ENCODE measurements at places on chromosomes 3 and 15. TPM values are rescaled to one million over a fixed set of nuclear protein-coding genes. Genes with fewer than 3 reads are reported as not detected.
A peak's percentile ranks its signal among the peaks of the same experiment; 100 is the strongest.

Gene CLDN1
- 0.61 TPM for total RNA-seq

DNA sequence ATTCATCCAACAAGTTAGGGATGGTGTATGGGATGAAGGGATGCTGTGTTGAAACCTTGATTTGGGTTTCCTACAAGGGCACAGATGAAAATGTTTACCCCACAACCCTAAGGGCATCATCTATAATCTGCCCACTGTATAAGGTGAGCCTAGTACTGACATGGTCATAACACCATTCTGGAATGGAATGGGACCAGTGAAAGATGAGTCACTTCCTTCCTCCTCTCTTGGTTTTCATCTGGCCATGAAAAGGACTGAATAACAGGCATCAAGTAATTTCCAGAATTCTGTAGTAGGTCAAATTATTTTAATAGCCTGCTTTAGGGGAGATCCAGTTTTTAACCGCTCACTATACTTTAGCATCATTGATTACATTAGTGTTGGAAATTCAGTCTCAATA is 538.6 kb downstream of the NR2F2 start:
- no peak for DNase-seq

- DNase-seq, result peak; percentile 86
Observed at GRCh38 chr15:52481915-52482314, 46.8 kb downstream of the MYO5A start.

DNA sequence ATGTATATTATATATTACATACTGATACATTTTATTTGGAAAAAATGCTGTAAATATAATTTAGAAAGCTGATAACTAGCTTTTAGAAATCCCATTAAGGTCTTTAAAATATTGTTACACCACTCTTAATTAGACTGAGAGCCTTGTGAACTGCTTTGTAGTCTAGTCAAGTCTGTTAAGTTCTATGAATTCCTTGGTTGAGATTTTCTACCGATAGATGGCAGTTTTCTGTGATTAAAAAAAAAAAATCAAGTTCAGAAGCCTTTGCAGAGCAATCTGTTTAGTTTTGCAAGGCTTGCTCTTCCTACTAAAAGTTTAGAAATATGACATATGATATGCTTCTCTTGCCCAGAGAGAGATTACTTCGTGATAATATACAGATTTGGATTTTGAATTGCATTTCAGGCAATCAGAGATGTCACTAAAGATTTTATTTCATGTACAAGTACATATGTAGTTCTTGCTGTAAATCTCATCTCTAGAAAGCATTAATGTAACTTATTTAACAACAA is 60.4 kb upstream of the SLITRK3 start:
- no peak for DNase-seq

All from HFFc6 (cell line).